ENCODE measurements at places on chromosomes 7 and 10.

- no peak for DNase-seq
These were observed 62.3 kb downstream of the RAMP3 start for GRCh38 chr7:45219801-45220435.

DNA sequence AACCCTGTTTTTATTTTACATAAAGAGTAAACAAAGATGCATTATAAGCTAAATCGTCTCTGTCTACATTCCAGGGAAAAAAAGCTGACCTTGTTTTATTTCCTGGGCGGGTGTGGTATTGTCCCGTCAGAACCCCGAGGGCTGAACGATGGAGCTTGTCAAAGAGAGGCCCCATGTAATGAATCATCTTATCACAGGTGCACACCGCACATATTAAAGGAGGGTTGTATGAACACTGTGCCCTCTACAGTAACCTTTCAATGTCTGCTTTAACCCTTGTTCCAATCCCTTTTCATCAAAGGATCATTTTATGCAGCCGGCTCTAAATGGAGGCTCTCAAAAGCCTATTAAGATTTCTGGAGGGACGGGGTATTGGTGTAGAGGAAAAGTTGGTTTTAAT lies 158.5 kb upstream of the YAE1 start:
- DNase-seq, result no peak

- DNase-seq, result no peak
These were observed 256.7 kb upstream of the NPVF start for GRCh38 chr7:25485026-25485425.

DNA sequence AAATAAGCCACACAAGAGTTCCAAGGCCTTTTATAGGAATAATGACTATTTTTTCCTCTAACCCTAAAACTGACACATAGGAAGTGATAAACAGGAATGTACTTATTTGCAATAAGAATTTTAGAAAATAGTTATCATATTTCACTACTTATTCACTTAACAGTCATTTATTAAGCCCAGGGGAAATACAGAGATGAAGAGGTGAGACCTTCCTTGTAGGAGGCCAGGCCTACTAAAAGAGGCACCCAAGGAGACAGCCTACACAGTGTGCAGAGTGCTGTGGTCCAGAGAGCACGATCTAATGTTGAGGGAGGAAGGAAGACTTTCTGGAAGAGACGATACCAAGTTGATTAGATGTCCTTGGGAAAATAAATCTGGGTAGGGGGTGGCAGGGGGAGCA lies 45.0 kb upstream of the PPP1R3C start:
- no peak for DNase-seq

DNA sequence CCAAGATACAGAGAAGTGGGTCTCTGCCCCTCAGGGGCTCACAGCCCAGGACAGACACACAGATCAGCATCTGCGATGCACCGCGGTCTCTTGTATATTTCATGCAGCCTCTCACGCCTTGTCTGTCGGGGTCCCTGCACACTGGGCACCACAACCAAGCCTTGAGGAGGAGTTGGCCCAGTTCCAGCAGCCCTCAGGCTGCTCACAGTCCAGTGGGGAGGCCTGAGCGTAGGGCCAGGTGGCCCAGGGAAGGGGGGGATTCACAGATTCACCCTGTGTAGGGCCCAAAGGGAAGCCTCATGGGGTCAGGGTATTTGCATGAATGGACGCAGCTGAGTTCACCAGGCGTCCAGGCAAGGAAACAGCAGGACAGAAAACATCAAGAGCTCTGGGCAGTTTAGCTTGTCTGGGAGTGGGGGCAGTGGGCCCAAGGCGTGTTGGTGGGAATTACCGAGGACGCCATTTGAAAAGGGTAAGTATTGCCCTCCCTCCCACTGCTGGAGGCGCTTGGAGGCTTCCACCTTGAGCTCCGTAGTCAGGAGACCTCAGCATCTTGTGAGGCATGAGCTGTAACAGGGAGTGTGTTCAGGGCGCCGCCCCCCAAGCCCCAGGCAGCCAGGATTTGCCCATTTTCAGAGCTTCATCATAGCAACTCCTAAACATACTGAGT lies 129.1 kb upstream of the CHST15 start:
- DNase-seq, result no peak

DNA sequence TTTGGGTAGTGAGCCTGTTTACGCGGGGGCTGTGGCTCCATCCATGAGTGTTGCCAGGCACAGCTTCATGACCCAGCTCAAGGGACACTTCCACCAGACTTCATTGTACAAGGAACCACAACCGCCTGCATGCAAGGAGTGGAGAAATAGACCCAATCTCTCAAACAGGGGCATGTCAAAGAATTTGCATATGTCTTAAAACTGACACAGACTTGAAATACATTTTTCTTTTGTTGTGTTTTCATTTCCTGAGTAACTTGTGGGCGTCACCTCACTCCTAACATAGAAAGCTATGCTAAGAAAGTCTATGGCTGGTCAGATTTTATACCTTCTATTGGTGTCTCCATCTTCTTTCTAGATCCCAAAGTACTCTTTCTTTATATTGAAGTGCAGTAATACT lies 266.2 kb upstream of the RNF32 start:
- DNase-seq, result no peak

- no peak for DNase-seq
These were observed 85.4 kb upstream of the GSDME start for GRCh38 chr7:24842449-24843241.

DNA sequence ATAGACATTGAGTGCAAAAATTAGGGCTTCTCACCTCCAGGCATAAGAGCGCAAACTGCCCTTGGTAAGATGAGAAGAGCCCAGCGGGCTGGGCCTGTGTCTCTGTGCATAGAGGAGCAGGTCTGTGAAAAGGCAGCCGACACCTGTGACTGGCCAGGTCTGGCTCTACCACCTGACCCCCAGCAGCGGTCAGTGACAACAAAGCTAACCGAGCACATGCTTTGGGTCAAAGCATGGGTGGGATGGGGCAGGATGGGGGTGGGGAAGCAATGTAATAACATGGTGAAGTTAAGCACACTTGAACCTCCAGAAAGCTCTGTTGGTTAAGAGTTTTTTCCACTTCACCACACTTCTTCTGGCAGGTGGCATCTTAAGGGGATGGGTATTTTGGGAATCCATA lies 29.3 kb downstream of the CYTH3 start:
- no peak for DNase-seq

GRCh38 chr7:115099906-115100305 lies 178.0 kb downstream of the MDFIC start:
- DNase-seq, result no peak

DNA sequence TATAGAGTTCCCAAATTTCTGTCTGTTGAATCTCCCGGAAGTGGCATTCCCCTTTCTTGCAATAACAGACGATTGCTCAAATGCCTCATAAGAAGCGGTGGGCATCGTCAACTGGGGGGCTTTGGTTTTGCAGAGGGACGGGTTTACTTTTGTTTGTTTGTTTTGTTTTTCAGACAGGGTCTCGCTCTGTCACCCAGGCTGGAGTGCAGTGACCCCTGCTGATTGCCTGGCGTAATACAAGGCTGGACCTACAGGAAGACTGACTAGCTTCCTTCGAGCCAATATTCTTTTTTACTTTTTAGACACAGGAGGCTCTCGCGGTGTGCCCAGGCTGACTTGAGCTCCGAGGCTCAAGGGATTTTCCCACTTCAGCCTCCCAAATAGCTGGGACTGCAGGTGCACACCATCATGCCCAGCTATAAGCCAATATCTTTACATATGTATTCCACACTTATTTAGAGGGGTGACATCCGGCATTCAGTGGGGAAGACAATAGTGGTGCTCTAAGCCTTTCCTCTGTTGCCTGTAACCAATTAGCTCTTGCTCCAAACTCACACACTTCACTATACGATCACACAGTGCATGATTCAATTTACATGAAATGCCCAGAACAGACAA lies 58.1 kb downstream of the FHIP2A start:
- no peak for DNase-seq

DNA sequence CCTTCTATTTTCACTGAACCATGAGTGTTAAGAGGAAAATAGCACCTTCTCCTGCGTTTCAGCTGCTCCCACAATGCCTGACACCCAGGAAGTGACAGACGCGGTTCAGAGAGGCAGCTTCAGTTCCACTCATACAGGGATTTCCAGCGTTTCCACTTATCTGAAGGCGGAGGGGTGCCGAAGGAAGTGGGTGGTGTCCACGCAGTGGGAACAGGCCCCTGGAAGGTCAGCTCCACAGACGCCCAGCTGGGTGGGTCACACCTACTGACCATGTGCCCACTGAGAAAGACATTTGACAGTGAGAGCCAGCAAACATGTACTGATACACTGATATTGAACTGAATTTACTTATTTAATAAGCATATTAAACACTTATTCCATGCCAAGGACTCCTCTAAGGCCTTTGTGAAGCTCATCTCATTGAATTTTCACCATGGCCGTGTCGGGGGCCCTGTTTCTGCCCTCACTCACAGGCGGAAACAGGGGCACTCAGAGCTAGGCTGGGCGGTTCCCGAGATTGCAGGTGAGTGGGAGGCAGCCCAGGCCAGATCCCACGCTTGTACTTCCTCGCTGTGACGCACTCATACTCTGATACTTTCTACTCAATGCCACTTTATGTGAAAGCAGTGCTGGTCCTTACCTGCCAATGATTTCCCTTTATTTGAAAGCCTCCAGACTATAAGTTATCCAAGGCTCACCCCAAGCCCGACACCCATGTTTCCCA lies 96.8 kb downstream of the TCERG1L start:
- no peak for DNase-seq

DNA sequence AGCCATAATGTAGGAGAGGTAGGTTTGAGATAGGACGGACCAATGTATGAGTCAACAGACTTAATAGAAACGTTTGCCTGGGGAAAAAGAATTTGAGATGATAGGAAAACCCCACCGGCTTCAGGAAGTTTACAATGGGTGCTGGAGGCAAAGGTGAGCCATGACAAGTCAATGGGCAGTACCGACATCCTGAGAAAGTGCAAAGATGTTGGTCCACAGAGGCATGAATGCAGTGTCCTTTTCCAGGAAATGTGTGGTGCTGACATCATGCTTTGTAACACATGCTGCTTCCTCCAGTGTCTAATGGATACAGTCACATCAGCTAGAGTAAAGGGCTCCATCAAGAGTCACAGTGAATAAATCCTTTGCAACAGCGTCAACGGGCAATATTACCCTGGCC lies 533.6 kb downstream of the INHBA start:
- DNase-seq, result no peak
